ENCODE measurements at places on chromosomes 4 and X.

- no peak for DNase-seq
Observed at GRCh38 chr4:173370130-173370476, 651 bp upstream of the SAP30 start.

DNA sequence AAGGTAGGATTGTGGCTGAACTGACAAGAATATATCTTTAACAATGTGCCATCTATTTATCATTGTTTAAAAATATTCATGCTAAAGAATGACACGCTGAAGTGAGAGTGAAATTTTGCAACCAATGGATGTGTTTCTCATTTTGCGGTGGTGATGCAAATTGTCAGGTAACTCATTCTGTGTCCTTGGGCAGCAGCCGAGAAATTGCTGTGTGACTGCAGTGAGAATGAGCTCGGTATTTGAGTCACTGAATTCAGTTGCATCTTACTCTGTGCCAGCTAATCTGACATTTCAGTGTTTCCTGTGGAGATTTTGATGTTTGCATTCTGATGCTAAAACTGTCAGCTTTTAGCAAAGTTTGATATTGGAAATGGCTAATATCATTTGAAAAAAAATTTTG lies 28.1 kb downstream of the MCUB start:
- no peak for DNase-seq

DNA sequence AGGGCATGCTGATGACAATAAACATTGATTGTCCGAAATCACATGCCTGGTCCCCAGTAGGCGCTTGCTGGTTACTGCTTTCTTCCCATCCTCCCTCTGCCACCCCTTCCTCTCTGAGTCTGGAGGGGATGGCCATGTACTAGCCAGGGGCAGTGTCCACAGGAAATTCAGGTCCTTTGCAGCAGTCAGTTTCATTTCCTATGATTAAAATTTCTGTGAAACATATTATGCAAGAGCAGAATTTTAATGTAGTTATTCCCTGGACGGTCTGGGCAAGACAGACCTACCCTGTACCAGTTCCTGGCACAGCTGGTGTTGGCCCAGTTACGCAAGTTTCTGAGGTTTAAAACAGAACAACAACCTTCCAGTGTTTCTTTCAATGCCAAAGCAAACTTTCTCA lies 28.2 kb upstream of the TLR2 start:
- DNase-seq, result no peak

- no peak for DNase-seq
Observed at GRCh38 chr4:24468071-24468470, 116.3 kb downstream of the DHX15 start.

- DNase-seq, result no peak
Observed at GRCh38 chr4:74190919-74191397, 33.0 kb downstream of the MTHFD2L start.

GRCh38 chr4:53863736-53864365 lies 200.6 kb downstream of the CHIC2 start:
- no peak for DNase-seq

DNA sequence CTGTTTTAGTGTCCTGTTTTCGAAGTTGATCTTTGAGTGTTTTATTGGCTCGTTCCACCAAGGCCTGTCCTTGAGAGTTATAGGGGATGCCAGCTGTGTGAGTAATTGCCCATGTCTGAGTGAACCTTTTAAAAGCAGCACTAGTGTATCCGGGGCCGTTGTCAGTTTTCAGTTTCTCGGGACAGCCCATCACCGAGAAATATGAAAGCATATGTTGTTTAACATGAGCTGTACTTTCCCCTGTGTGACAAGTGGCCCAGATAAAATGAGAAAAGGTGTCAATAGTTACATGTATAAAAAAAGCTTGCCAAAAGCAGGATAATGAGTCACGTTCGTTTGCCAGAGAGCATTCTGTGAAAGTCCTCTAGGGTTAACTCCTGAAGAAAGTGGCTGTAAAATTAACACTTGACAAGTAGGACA lies 48.6 kb upstream of the RASSF6 start:
- no peak for DNase-seq

- DNase-seq, result no peak
Observed at GRCh38 chr4:29423836-29424721, 1296.1 kb upstream of the PCDH7 start.

All from iPS DF 19.7 (cell line).